ENCODE measurements at places on chromosomes 3 and 15.

GRCh38 chr15:60758961-60759729, 280.2 kb upstream of the ICE2 start:
- DNase-seq, result peak; percentile 68

GRCh38 chr3:78610462-78611125, 1157.2 kb downstream of the ROBO1 start:
- no peak for DNase-seq

GRCh38 chr3:154168998-154169795, 48.0 kb downstream of the ARHGEF26 start:
- no peak for DNase-seq

DNA sequence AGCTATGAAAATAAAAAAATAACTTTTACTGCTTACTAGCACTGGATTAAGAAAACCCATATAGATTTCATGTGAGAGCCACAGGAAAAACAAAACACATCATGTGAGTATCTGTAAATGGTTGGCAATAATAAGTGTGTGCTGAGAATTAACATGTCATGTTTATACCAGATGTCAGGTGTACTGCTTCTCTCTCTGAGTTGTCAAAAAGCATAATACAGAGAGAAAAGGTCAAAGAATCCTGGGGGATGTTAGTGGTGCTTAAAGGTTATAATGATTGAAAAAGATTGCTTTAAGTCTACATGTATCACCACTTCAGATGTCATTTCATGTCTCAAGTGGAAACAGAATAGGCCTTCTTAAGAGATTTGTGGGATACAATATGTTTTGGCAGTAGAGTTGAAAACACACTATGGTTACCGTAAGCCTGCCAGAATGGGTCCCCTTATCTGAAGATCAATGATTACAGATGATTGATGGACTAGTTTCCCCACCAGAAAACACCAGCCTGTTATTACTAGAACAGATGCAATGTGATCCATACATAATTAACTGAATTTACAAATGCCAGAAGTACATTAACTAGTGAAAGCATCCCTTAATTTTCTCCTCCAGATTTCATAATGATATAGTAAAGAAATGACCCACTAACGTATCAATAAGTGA, 204.1 kb downstream of the CNTN3 start:
- DNase-seq, result no peak

DNA sequence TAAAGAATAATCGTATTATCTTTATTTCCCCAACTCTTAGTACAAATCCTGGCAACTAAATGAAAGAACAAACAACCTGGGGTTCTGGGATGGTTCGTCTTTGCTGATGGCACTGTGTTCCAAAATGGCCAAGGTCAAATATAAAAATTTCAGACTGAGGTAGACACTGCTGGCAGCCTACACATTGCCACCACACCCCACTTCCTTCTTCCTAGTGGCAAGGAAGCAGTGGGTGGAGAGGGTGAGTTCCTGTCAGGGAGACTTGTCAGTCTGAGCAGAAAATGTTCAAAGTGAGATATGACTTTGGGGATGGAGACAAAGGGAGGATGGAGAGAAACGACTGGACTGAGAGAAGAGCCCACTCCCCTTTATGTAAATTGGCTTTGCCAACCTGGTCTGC, 69.6 kb downstream of the LMCD1 start:
- DNase-seq, result no peak

GRCh38 chr3:135023996-135024658, 229.1 kb downstream of the EPHB1 start:
- DNase-seq, result no peak

DNA sequence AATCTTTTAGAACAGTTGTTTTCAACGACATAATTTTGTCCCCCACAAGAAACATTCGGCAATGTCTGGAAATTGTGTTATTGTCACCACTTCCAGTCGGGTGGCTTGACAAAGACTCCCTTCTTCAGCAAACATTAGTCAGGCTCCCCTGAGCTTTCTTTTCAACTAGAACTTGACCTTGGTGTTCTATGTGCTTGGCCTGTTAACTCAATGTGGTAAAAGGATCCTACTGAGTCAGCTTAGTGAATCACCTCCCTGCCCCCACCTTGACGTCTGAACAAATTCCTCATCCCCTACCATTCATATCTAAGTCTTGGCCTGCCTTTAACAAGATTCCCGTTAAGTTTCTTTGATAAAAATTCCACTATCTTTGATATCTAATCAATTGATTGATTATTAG, 465.0 kb upstream of the ROBO1 start:
- DNase-seq, result peak; percentile 90
